Neural cell (in vitro differentiated cells): ENCODE measurements at places on chromosomes 16 and 17. TPM values are rescaled to one million over a fixed set of nuclear protein-coding genes. Genes with fewer than 3 reads are reported as not detected.

SALL1 gene
- polyA plus RNA-seq = 0.08 and 0.22 TPM in 2 replicates

ABCA10 gene
- polyA plus RNA-seq = 9.9 and 15.3 TPM in 2 replicates

HASPIN gene
- 0.22 and 0.32 TPM in 2 replicates for polyA plus RNA-seq

TBC1D3G gene
- polyA plus RNA-seq = not detected in 2 replicates

TBC1D3E gene
- polyA plus RNA-seq = not detected in 2 replicates

PTGES3L gene
- polyA plus RNA-seq = 5.8 and 7.8 TPM in 2 replicates

PIK3R5 gene
- polyA plus RNA-seq = not detected in 2 replicates
